Suprapubic skin (tissue), 4 donors: ENCODE measurements at places on chromosomes 7 and 10. TPM values are rescaled to one million over a fixed set of nuclear protein-coding genes. Genes with fewer than 3 reads are reported as not detected.

The FXYD4 gene
- total RNA-seq = not detected

The MMD2 gene
- not detected for total RNA-seq

The CRTAC1 gene
- 1.3 TPM for total RNA-seq

The DUS4L gene
- 7.5 TPM for total RNA-seq

The KCND2 gene
- not detected for total RNA-seq

The SLC26A3 gene
- total RNA-seq = not detected

DNA sequence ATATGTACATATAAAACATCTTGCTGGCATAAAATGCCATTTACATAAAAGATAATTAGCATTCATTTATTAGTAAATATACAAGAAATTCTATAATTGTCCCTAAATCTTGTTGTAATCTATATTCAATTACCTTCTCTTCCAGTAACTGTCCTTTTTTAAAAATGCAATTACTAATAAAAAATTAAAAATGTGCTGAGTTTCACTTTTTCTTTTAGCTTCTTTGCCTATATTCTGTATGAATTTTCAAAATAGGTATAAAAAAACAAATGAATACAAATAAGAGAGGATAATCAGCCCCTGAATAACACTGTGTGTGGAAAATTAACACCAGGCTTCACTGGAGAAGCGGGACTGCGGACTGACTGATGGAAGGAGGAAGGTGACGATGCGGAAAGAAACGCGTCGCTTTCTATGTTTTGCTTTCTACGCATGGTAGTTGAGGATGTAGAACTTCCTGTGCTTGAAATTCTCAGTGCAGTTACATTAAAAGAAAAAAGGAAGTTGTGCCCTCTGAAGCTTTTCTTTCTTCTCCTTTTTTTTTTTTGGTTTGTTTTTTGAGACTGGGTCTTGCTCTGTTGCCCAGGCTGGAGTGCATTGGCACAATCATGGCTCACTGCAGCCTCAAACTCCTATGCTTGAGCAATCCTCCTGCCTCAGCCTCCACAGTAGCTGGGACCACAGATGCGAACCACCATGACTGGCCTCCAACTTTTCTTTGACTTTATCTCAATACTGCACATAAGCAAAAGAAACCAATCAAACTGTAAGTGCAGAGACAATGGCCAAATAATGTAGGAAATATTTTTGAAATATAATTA lies 7.4 kb upstream of the ZMYND11 start:
- no peak for DNase-seq

GRCh38 chr7:140870003-140870402 lies 54.7 kb downstream of the BRAF start:
- no peak for DNase-seq

GRCh38 chr10:78266741-78267469 lies 233.2 kb downstream of the RPS24 start:
- no peak for DNase-seq

DNA sequence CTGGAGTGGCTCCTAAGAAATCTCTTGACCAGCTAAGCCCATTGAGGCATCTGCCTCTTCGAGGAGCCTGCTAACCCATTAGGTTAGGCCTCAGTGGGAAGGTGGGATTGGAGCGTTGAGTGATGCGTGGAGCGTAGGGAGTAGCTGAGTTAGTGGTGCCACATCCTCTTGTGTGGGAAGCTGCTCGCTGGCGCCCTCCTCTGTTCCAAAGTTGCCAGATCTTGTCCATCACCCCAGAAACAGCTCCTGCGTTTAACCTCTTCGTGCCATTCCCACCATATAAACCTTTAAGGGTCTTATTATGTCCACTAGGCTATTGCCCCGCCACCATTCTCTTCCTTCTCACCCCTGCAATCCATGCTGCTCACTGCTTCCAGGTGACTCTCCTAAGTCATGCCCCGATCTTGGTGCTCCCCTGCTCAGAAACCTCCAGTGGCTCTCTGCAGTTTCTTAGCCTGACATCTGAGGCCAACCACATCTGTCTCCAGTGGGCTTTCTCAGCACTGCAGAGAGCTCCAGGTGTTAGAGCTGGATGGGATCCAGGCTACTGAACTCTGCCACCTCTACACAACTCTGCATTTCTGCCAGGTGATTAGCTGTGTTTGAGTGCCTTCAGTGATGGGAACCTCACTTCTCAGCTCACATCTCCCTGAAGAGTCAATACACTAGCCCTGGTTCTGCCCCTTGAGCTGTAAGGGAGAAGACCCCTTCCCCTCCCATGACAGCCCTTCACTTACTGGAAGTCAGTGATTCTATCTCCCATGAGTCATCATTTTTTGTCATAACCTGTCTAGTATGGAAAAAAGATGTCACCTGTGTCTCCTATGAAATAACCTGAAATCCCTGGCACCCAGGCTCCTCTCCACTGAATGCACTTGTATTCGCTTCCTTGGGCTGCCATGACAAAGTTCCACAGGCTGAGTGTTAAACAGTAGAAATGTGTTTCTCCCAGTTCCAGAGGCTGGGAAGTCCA lies 65.0 kb upstream of the FGFR2 start:
- DNase-seq = no peak

- no peak for DNase-seq
Observed at GRCh38 chr10:116101616-116102315, 171.2 kb downstream of the GFRA1 start.

GRCh38 chr7:124940306-124940705 lies 10.7 kb upstream of the POT1 start:
- DNase-seq = no peak

DNA sequence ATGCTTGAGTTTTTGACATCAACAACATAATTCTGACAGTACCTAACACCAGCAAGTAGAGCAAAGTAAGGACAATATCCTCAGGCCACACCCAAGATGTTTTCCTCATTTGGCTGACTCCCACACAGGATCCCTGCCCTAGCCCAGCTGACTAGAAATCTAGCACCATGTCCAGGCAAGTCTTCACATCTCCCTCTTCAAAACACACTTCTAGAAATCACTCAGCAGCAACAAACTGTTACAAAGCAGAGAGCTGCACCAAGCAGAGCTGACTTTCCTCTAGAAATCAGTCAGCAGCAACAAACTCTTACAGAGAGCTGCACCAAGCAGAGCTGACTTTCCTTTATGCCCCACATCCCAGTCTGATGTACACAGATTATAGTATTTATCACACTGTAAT lies 7.7 kb downstream of the TMEM168 start:
- DNase-seq = no peak

GRCh38 chr10:58513188-58514110 lies 777 bp downstream of the BICC1 start:
- DNase-seq = peak; percentile 87

- no peak for DNase-seq
Observed at GRCh38 chr7:70919481-70920073, 212.4 kb upstream of the GALNT17 start.

DNA sequence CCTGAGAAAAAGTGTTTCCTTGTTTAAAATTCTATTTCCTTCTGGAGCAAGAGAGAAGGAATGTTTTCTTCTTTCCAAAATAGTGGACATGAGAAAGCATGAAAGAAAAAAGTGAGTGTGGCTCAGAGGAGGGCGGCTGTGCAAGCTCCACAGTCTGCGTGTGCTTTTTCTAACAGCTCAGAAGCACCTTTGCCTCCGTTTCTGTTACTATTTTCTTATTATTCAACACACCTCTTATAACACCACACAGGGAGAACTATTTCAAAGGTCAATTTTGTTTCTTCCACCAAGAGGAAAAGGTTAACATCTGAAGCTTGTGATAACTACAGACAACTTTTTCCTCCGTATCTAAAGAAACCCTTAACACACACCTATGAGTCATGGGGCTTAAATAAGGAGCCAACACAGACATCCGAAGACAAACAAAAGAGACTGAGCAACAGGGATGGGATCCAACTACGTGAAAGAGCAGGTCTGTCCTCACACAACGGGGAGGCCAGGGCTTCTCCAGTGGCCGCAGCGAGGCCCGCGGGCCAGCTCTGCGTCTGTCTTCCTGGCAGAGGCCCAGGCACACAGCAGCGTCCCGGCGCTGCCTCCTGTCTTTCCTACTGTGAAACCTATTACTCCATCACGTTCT lies 36.2 kb upstream of the NCAPG2 start:
- no peak for DNase-seq

DNA sequence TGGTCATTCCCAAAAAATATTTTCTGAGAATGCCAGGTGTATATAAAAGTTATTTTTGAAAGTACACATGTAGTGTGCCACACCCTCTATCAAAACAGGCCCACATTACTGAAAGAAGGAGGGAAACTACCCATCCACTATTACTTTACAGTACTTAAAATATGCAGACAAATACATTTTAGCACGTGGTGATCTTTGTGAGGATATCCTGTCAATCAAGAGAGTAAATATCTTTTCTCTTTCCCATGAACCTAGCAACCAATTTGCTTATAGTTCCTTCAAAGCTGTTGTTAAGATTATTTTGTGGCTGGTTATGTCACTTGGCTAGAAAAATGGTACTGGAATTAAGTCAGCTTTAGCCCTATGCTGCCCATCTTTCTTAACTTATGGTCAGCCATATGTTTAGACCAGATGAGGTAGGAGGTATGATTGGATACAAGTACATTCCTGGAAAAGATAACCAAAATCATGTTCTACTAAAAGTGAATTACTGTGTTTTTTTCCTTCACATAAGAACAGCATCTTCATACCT lies 70.1 kb downstream of the AUTS2 start:
- no peak for DNase-seq

- no peak for DNase-seq
Observed at GRCh38 chr7:36277249-36277542, 112.5 kb upstream of the ANLN start.

- no peak for DNase-seq
Observed at GRCh38 chr10:65348637-65349036, 1577.2 kb upstream of the LRRTM3 start.

DNA sequence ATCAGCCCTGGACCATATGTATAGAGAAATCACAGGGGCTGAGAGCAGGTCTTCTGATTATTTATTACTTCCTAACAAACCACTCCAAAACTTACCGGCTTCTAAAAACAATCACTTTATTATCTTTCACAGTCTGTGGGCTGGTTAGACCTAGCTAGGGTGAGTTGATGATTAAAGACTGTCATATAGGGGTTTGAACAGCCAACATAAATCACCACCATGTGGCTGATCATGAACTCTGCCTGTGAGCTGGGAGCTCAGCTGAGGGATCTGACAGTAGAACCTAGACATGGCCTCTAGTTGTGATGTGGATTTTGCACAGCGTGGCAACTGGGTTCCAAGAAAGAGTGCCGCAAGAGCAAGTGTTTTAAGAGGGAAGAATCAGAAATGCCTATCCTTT lies 305.4 kb downstream of the CSTF2T start:
- DNase-seq = no peak
